ENCODE measurements at places on chromosomes 13 and 19. TPM values are rescaled to one million over a fixed set of nuclear protein-coding genes. Genes with fewer than 3 reads are reported as not detected.

DNA sequence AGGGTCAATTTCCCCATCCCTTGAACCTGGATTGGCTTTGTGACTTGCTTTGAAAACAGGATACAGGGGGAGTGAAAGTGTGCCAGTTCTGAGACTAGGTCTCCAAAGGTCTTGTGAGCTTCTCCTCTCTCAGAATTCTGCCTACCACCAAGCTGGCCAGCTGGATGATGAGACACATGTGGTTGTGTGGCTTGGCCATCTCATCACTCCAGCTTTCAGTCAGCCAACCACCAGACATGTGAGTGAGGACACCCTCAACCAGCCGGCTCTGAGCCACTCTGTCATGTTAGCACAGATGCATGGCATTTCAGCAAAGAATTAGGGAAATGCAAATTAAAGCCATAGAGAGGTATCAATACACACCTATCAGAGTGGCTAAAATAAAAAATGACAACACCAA lies 29.5 kb downstream of the ENOX1 start:
- H3K4me3 ChIP-seq, result no peak overlapping the region
- no peaks in the 10 kb centered on the region for H3K27me3 ChIP-seq
- no peaks in the 10 kb centered on the region for H3K36me3 ChIP-seq
- H3K27ac ChIP-seq, result no peak overlapping the region

GRCh38 chr19:33813391-33814101 lies 16.9 kb downstream of the KCTD15 start:
- peaks cover 22% of the 10 kb centered on the region for H3K4me1 ChIP-seq
- no peak for DNase-seq
- no peak overlapping the region for H3K4me3 ChIP-seq
- H3K36me3 ChIP-seq, result peaks cover 16% of the 10 kb centered on the region
- H3K27me3 ChIP-seq, result peaks cover 10% of the 10 kb centered on the region
- H3K27ac ChIP-seq, result no peak overlapping the region

DNA sequence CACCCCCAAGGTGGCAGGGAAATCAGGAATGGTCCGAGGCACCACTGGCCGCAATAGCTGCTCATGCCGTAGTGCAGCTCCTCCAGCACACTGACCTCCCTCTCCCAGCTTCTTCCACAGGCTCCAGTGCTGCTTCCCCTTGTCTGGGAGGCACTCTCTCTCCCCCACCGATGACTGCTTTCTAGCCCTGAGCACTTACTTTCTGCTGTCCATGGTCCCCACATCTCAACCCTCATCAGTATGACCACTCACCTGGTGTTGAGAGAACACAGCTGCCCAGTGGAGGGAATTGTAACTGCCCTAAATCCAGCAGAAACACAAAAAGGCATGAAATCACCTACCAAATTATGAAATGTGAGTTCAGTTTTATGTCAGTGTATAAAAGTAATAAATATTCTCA lies 28.9 kb upstream of the TPP2 start:
- H3K36me3 ChIP-seq, result no peaks in the 10 kb centered on the region
- H3K4me3 ChIP-seq, result no peak overlapping the region

The MISP3 gene
- 0.39 TPM for total RNA-seq

The OR4F17 gene
- not detected for total RNA-seq

- no peaks in the 10 kb centered on the region for H3K36me3 ChIP-seq
- peak overlapping the region; percentile 98 for H3K27ac ChIP-seq
- H3K27me3 ChIP-seq, result no peaks in the 10 kb centered on the region
- H3K4me1 ChIP-seq, result peaks cover 43% of the 10 kb centered on the region
These were observed 3.2 kb upstream of the MYCBP2 start for GRCh38 chr13:77329911-77330584.

Measured in neural crest cell (in vitro differentiated cells).